Activated T-cell treated with anti-CD3 and anti-CD28 coated beads, Interleukin-2, amount 50 U/mL, for 72 hours (primary cell): ENCODE measurements at places on chromosomes 12 and 14. TPM values are rescaled to one million over a fixed set of nuclear protein-coding genes. Genes with fewer than 3 reads are reported as not detected.

The PLXNC1 gene
- total RNA-seq: 11.3 TPM

The RPGRIP1 gene
- not detected for total RNA-seq

The PMCH gene
- 1.1 TPM for total RNA-seq

The BICD1 gene
- total RNA-seq: 14.3 TPM

The RNF31 gene
- total RNA-seq: 90.6 TPM

The MMP17 gene
- not detected for total RNA-seq

The SIX1 gene
- total RNA-seq: not detected

The TMEM132C gene
- not detected for total RNA-seq

The TSHR gene
- not detected for total RNA-seq

DNA sequence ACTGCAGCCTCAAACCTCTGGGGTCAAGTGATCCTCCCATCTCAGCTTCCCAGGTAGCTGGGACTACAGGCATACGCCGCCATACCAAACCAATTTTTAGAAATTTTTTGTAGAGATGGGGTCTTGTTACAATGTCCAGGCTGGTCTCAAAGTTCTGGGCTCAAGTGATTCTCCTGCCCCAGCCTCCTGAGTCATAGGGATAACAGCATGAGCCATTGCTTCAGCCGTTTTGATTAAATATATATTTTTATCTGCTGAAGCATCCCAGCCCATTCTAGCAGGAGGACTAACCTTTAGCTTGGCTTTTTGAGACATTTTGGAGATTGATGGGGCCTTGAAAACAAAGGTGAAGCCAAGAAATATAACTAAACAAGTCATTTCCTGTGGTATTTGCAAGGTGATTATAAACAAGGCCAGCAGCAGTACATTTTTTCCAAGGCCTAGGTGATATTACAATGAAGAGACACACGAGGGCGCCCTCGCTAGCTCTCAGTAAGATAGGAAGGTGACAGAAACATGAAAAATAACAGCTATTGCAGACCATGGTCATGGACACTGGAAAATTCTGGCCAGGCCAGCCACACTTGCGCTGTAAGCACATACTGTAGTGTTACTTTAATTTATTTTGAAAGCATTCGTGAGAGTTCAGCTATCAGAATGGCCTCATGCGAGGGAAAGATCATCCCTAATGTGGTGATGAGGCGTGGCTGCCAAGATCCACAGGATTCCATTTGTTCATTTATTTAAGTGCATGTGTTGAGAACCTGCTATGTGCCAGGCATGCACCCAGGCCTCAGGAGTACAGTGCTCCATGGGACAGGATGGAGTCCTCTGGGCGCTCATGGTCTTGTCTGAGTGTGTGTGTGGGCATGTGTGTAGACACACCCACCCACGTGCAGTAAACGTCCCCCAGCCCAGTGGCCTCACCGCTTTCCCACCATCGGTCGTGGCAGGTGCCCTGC is 63.5 kb downstream of the DGLUCY start:
- no peaks in the 10 kb centered on the region for H3K27me3 ChIP-seq
- H3K4me1 ChIP-seq: peaks cover 20% of the 10 kb centered on the region
- H3K27ac ChIP-seq: peak overlapping the region; percentile 97
- H3K36me3 ChIP-seq: peaks cover 25% of the 10 kb centered on the region
- H3K4me3 ChIP-seq: no peak overlapping the region

GRCh38 chr14:24366721-24367513 is 1.1 kb upstream of the NFATC4 start:
- DNase-seq: peak; percentile 30
- peaks cover 32% of the 10 kb centered on the region for H3K4me1 ChIP-seq
- H3K27ac ChIP-seq: no peak overlapping the region
- peaks cover 46% of the 10 kb centered on the region for H3K27me3 ChIP-seq
- peaks cover 2% of the 10 kb centered on the region for H3K36me3 ChIP-seq
- H3K4me3 ChIP-seq: peak overlapping the region; percentile 81

DNA sequence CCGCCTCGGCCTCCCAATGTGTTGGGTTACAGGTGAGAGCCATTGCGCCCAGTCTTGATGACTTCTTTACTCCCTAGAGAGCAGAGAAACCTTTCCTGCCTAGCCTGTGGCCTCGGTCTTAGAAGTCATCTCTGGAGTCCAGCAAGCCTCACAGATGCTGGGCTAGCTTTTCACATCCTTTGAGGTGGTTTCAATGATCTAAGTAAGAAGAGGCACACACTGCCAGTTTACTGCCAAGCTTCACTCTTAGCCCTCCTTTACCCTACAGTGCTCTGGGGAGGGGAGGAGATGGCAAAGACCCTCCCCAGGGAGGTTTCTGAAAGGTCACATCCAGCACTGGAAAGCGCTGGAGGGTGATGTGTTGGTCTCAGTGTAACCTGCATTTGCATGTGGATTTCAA is 304.8 kb downstream of the PCNX1 start:
- peaks cover 8% of the 10 kb centered on the region for H3K4me1 ChIP-seq
- no peak overlapping the region for H3K27ac ChIP-seq
- peaks cover 8% of the 10 kb centered on the region for H3K27me3 ChIP-seq
- no peak for DNase-seq

DNA sequence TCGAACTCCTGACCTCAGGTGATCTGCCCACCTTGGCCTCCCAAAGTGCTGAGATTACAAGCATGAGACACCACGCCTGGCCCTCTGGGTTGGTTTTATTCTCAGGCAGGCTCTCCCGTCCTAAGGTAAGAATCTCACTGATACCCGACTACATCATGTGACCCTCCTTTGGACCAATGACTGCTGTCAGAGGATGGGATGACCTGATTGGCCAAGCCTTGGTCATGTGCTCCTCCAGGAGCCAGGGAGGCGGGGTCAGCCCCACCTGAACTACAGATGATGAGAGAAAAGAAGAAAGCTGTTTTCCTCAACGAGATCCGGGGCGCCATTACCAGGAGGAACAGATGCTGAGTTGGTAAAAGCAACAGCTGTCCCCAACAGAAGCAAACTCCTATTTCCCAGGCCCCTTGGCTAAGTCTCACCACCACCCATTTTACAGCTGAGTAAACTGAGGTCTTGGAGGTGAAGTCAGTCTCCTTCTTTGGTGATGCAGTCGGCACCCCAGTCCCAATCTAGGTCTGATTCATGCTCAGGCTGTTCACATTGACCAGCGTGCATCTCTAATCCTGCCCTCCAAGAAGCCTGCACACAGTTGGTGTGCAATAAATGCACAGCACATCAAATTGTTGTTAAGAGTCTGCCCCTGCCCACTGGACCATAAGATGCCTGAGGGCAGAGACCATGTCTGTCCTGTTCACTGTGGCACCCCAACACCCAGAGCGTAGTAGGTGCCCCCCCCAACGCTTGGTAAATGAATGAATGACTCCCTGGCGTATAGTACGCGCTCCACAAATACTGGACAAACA is 118.8 kb downstream of the SCARB1 start:
- H3K36me3 ChIP-seq: no peaks in the 10 kb centered on the region
- no peak overlapping the region for H3K27ac ChIP-seq
- peaks cover 28% of the 10 kb centered on the region for H3K4me1 ChIP-seq
- DNase-seq: no peak
- no peak overlapping the region for H3K4me3 ChIP-seq
- peaks cover 27% of the 10 kb centered on the region for H3K27me3 ChIP-seq

DNA sequence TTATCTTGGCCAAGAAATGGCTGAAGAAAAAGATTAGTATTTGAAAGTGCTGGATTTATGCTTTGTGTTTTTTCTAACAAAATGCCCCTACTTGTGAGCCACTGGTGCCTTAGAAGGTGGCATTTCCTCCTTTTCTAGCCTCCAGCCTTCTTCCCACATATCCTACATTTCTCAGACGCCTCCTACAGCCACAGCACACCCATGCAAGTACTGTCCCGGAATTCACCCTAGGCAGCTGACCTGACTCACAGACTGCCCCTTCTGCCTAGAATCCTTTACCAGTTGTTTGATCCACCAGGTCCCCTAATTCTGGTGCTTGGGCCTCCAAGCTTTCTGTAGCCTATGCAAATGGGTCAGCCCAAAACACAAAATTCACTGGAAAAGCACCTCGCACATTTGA is 166.0 kb downstream of the FOXN3 start:
- peaks cover 33% of the 10 kb centered on the region for H3K36me3 ChIP-seq
- H3K4me3 ChIP-seq: no peak overlapping the region
- H3K27me3 ChIP-seq: no peaks in the 10 kb centered on the region
- no peak overlapping the region for H3K27ac ChIP-seq
- H3K4me1 ChIP-seq: peaks cover 16% of the 10 kb centered on the region

GRCh38 chr14:86799244-86799647 is 1193.7 kb downstream of the GALC start:
- H3K27ac ChIP-seq: no peak overlapping the region
- H3K4me1 ChIP-seq: no peaks in the 10 kb centered on the region
- no peak for DNase-seq
- no peak overlapping the region for H3K4me3 ChIP-seq

DNA sequence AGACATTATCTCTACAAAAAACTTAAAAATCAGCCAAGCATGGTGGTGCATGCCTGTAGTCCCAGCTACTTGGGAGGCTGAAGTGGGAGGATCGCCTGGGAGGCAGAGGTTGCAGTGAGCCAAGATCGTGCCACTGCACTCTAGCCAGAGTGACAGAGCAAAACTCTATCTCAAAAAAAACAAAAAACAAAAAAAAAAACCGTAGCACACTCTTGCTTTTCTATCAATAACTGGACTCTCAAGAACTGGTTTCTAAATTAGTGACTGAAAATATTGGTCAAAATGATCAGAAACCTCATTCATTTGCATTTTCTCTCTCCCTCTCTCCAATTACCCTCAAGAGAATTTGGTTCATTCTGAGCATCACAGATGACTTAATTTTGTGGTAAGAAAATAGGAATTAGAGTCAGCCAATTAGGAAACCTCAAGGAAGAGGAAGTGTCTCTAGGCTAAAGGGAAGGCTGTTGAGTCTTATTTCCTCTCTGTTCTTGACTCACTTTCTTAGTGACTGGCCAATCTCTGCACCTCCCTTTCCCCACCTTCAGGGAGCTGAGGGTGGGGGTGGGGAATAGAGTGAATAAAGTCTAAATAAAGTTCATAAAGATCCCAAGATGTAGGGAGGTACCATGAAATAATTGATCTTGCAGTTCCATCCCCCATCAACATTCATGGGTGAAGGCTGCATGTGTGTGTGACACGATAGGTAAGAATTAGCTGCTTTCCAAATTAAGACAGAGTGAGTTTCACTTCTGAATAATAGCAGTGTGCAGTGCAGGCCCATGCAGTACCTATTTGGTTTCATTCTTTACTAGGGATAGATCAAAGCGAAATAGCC is 6.8 kb upstream of the PSMA6 start:
- H3K27ac ChIP-seq: peak overlapping the region; percentile 98
- H3K36me3 ChIP-seq: peaks cover 6% of the 10 kb centered on the region
- no peaks in the 10 kb centered on the region for H3K27me3 ChIP-seq
- H3K4me3 ChIP-seq: peak overlapping the region; percentile 77

- no peaks in the 10 kb centered on the region for H3K4me1 ChIP-seq
- H3K27me3 ChIP-seq: no peaks in the 10 kb centered on the region
- no peak overlapping the region for H3K27ac ChIP-seq
- no peak for DNase-seq
- H3K4me3 ChIP-seq: no peak overlapping the region
- H3K36me3 ChIP-seq: no peaks in the 10 kb centered on the region
Measured at GRCh38 chr12:91104812-91105466, 6.4 kb downstream of the LUM start.

DNA sequence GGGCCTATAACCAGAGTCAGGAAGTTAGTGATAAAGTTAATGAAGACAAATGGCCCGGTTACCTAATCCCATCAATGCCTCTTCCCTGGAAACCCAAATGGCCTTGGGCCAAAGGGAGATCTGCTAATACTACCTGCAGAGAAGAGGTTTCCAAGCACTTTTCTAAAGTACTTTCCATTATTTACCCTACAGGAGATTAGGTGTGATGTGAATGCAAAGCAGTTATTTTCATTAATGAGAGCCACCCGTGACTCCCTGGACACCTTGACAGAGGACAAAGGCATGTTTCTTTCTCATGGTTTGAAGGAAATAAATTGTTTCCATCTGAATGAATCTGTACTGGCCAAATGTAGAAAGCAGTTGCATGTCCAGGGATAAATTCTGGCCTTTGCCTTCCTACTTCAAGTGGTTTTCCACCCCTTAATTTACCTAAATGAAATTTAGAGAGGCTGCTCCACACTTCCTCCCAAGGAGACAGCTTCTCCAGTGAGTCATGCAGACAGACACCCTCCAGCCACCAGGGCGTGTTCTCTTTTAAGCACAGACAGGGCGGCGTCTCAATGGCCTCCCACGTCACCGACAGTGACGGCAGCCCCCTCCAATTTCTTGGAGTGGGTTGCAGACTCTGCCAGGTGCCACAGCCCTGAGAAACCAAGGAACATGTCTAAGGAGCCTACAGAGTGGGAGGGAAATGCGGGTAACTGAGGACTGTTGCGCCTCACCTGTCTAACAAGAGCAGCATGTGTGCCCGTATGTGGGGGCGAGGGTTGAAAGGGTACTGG is 43.9 kb upstream of the GNPNAT1 start:
- no peaks in the 10 kb centered on the region for H3K4me1 ChIP-seq
- H3K27ac ChIP-seq: no peak overlapping the region
- H3K27me3 ChIP-seq: no peaks in the 10 kb centered on the region
- H3K4me3 ChIP-seq: no peak overlapping the region
- no peaks in the 10 kb centered on the region for H3K36me3 ChIP-seq
- no peak for DNase-seq

DNA sequence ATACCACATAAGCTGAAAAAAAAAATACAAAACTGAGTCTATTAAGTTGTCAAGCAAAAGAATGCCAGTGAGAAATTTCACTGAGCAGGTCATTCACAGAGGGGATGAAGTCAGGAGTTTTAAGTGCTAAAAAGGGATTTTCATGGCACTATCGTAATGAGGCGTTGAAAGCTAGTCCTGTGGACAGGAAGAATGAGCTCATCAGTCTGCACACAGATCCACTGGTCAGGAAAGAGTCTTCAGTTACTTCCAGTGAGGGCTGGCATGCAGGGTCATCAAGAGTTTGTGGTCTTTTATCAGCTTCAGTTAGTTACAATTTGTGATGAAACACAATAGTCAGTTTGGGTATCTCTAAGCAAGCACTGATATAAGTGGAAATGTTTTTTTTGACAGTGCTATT is 88.1 kb upstream of the WSCD2 start:
- H3K27me3 ChIP-seq: peaks cover 12% of the 10 kb centered on the region
- no peaks in the 10 kb centered on the region for H3K4me1 ChIP-seq
- DNase-seq: no peak
- H3K4me3 ChIP-seq: no peak overlapping the region

DNA sequence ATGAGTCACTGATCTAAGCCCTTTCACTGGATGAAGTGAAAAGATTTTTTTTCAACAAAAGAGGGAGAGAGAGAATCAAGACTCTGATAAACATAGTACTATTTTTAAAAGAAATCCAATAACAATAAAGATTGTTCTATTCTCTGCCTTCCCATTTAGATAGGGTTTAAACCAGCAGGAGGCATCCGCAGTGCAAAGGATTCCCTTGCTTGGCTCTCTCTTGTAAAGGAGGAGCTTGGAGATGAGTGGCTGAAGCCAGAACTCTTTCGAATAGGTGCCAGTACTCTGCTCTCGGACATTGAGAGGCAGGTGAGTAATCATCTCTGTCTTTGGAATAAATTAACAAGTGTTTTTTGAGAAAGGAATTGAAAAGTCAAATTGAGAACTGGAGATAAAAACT is 124.9 kb downstream of the DERA start:
- no peaks in the 10 kb centered on the region for H3K27me3 ChIP-seq
- no peak for DNase-seq
- no peak overlapping the region for H3K27ac ChIP-seq
- peaks cover 2% of the 10 kb centered on the region for H3K36me3 ChIP-seq
- H3K4me3 ChIP-seq: no peak overlapping the region
- H3K4me1 ChIP-seq: no peaks in the 10 kb centered on the region

- H3K27me3 ChIP-seq: peaks cover 26% of the 10 kb centered on the region
- H3K36me3 ChIP-seq: no peaks in the 10 kb centered on the region
- no peak overlapping the region for H3K4me3 ChIP-seq
- H3K27ac ChIP-seq: no peak overlapping the region
- DNase-seq: no peak
Measured at GRCh38 chr14:100896369-100897060, 7.0 kb downstream of the RTL1 start.
